ENCODE measurements at places on chromosomes 12 and 14.

DNA sequence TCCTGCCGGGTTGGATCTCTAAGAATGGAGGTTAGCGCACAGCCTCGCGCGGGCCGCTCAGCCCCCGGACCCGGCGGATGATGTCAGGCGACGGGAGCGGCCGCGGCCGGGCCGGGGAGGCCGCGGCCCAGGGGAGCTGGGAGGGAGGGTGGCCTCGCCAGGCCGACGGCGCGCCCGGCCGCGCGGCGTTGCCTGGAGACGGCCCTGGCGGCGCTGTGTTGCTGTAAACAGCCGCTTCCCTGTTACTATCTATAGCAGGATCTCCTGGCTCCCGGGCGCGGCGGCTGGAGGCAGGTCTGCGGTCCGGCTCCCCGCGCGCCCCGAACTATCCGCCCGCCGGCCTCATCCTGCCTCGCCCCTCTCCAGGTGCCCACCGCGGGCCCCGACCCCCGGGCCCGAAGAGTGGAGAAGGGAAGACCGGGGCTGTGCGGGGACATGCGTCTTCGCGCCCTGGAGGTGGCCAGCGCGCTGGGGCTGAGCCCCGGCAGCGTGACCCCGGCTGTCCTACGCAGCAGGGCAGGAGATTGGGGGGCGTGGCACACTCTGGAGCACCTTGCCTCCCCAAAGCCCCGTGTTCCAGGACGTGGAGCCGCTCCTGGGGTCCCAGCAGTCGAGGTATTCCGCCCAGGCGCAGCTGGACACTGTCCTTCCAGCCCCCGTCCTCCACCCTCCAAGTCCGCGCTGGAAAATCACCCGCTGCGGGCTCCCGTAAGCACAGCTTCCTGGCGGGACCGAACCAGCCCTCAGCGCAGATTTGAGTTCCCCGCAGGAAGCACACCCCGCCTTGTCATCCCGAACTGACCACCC is 1.4 kb upstream of the FOS start:
- no peak for DNase-seq

GRCh38 chr12:661720-662486 is 1.3 kb downstream of the NINJ2 start:
- no peak for DNase-seq

DNA sequence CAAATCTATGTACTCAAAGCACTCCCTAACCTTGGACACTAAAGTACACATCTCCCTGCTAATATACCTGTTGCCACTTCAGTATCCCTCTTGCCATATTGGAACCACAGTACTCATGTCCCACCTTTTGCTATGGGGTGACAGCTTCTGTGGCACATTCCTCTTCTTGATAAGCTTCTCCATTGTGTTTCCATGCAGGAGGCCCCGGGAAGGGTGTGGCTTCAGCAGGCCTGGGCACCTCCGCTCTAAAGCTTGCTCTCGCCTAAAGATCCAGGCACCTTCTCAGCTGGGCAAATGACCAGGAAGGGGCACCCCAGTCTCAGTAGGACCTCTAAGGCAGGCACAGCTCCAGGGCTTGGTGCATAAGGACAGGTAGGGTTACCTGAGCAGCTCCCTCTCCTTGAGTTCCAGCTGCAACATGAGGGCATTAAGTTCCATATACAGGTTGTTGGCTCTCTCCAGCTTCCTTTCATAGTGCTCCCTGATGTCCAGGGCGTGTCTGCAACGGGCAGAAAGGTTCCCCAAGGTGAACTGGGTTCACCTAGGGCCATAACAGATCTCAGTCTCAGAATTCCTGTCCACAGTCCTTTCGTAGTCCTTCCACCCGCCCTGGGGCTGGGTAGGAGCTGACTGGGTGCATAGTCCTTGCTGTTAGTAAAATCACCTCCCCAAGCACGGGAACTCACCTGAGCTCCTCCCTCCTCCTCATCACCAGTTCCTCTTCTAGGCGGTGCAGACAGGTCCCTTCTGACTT is 15.9 kb downstream of the MAP3K12 start:
- DNase-seq: no peak

DNA sequence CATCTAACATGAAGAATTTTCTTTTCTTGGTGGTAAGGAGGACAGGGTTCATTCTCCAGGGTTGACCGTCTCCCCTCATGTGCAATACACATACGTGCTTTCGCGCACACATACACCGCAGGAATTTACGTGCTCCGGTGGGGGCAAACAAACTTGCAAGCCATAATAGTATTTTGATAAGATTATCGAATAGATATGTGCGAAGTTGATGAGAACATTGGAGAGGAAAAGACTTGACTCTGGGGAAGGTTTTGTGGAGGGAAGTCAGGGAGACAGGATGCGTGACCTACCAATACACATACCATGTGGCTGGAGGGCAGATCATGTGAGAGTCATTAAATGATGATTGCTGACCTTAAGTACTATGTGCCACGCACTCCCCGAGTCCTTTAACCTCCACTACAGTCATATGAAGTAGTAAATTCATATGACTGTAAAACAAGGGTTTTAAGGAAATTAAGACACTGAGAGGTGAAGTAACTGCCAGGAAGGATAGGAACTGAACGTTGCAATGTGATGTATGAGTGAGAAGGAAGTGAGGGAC is 921 bp downstream of the RAD51B start:
- no peak for DNase-seq

GRCh38 chr14:88825078-88825458 is 617 bp downstream of the TTC8 start:
- DNase-seq: no peak

- DNase-seq: no peak
Measured at GRCh38 chr12:109968032-109968420, 28.1 kb downstream of the GIT2 start.

GRCh38 chr12:48352157-48352760 is 1.5 kb upstream of the ZNF641 start:
- no peak for DNase-seq

DNA sequence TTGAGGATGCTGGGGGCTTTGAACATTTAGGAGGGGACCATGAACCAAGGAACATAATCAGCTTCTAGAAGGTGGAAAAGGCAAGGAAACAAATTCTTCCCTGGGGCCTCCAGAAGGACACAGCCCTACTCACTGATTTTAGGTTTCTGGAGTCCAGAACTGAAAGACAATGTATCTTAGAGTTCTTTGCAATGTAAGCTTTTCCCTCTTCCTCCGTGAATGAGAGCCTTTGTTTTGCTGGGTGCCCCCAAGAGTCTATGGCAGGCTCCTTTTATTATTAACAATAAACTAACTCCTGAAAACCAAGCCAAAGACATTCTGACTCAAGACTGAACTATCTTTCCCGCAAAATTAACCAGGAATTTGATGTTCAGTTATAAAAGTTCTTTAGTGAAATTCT is 204.1 kb downstream of the STXBP6 start:
- no peak for DNase-seq

- no peak for DNase-seq
Measured at GRCh38 chr14:61296151-61296550, 15.0 kb upstream of the TMEM30B start.

GRCh38 chr14:70789961-70790360 is 19.4 kb downstream of the MAP3K9 start:
- no peak for DNase-seq
